Activated T-cell treated with anti-CD3 and anti-CD28 coated beads, Interleukin-2, amount 50 U/mL, for 72 hours (primary cell): ENCODE measurements at places on chromosomes 12 and 14. TPM values are rescaled to one million over a fixed set of nuclear protein-coding genes. Genes with fewer than 3 reads are reported as not detected.
A peak's percentile ranks its signal among the peaks of the same experiment; 100 is the strongest.

- no peaks in the 10 kb centered on the region for H3K27me3 ChIP-seq
- peak overlapping the region; percentile 52 for H3K27ac ChIP-seq
- peaks cover 29% of the 10 kb centered on the region for H3K4me1 ChIP-seq
- peak overlapping the region; percentile 81 for H3K4me3 ChIP-seq
- peaks cover 3% of the 10 kb centered on the region for H3K36me3 ChIP-seq
- DNase-seq = no peak
Measured at GRCh38 chr12:132142679-132143335, 1.3 kb downstream of the DDX51 start.

- no peak overlapping the region for H3K4me3 ChIP-seq
- H3K36me3 ChIP-seq = peaks cover 1% of the 10 kb centered on the region
- H3K4me1 ChIP-seq = no peaks in the 10 kb centered on the region
- no peak overlapping the region for H3K27ac ChIP-seq
- peaks cover 34% of the 10 kb centered on the region for H3K27me3 ChIP-seq
Measured at GRCh38 chr14:63326840-63327239, 8.1 kb upstream of the GPHB5 start.

Gene PZP
- not detected for total RNA-seq

DNA sequence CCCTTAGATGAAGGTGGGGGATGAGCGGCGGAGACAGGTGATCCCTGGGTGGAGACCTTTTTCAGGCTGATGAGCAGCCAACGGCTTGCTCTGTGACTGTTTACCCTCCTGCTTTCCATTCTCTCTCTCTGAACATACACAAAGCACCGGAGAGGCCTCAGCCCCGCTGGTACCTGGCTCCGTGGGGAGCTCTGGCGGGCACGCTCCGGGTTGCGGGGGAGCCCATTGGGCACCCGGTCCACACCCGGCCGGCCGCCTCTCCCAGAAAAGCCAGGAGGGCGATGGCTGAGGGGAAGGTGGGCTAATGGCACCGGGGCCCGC lies 545 bp downstream of the SMARCC2 start:
- H3K4me1 ChIP-seq = peaks cover 52% of the 10 kb centered on the region
- no peaks in the 10 kb centered on the region for H3K27me3 ChIP-seq
- H3K27ac ChIP-seq = peak overlapping the region; percentile 80
- H3K36me3 ChIP-seq = peaks cover 20% of the 10 kb centered on the region
- DNase-seq = no peak

DNA sequence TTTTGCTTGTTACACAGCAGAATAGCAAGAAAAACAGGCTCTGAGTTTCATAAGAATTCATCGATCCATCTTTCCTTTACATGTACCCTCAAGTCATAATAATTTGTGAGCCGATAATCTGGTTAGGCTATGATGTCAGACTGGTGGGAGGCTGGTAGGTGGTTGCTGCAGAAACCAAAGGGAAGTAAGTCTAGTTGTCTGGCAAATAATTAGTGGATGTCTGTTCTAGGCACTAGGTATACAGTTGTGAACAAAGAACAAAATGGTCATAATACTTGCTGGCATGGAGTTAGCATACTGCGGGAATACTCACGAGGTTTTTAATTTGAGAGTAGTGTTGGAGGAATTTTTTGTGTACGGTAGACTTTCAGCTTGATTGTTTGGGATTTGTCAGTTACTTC lies 8.8 kb downstream of the SUSD6 start:
- H3K4me3 ChIP-seq = peak overlapping the region; percentile 77
- DNase-seq = no peak
- H3K4me1 ChIP-seq = peaks cover 98% of the 10 kb centered on the region
- H3K27me3 ChIP-seq = no peaks in the 10 kb centered on the region
